ENCODE measurements at places on chromosomes 13 and 19.

- DNase-seq: peak; percentile 57
Observed at GRCh38 chr13:43908156-43909126, 28.7 kb downstream of the LACC1 start.

DNA sequence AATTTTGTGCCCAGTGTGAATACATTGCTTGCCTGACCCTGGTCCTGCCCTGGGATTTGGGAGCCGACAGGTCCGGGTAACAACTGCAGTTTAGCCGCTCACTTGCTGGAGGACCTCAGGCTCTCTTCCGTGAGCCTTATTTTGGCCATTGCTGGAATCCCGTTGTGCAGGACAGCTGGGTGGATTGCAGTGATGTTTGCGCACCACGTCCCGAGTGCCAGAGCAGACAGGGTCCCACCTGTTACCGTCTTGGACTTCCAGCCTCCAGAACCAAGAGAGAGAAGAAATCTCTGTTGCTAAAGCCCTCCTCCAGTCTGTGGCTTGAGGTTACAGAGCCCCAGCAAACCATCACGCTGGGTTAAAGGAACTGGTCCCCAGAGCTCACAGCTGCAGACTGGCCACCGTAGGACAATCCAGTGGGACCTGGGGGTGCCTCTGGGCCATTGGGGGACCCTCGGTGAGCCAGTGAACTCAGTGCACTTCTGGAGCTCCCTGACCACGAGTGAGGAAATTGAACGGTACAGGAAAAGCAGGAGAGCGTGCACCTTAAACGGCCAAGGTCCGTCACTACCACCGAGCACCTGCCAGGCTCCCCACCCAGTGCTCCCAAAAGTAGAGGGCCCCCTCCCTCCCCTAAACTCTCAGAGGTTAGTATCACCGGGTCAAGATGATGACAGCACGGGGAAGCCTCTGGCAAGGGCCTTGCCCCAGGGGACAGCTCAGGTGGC lies 92.9 kb downstream of the GNG7 start:
- no peak for DNase-seq

GRCh38 chr13:87087741-87088140 lies 583.4 kb upstream of the SLITRK5 start:
- no peak for DNase-seq

- no peak for DNase-seq
Observed at GRCh38 chr13:110980921-110981320, 66.1 kb upstream of the ANKRD10 start.

DNA sequence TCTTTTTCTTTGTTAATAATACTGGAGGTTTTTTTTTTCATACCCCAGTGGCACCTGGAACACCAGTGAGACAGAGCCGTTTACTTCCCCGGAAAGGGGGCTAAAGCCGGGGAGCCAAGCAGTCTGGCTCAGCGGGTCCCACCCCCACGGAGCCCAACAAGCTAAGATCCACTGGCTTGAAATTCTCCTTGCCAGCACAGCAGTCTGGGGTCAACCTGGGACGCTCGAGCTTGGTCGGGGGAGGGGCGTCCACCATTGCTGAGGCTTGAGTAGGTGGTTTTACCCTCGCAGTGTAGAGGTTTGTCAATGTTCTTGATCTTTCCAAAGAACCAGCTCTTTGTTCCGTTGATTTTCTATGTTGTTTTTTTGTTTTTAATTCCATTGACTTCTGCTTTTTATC lies 94.6 kb upstream of the DIAPH3 start:
- DNase-seq: no peak

DNA sequence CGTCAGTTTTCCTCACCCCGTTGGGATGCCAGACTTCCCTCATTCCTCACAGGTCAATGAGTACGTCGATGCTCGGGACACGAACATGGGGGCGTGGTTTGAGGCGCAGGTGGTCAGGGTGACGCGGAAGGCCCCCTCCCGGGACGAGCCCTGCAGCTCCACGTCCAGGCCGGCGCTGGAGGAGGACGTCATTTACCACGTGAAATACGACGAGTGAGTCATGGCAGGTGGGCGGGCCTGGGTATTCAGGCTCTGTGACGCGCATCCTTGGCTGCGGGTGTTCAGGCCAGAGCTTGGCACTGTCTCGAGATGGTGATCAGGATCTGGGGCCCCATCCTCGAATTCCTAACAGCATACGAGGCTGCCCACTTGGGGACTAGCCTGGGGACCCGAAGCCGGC lies 21.4 kb downstream of the UHRF1 start:
- no peak for DNase-seq

DNA sequence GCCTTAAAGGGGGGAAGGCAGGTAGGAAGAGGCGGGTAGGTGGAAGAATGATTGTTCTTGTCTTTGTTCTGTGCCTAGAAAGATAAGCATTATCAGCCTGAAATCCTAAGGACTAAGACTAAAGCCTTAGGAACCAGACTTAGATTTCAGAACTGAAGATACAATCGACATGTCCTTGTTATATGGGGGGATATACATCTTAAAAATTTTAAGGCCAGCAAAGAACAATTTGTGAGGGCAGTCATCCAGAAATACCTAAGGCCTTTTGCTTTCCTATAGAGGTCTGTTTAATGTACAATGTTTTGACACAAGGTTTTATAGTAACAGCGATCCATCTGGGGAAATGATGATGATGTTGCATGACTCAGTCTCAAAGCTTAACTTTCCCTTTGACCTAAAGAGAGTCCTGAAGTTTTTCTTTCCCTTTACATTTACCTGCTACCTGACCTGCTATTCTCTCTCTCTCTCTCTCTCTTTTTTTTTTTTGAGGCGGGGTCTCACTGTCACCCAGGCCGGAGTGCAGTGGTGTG lies 20.2 kb upstream of the CEACAM6 start:
- no peak for DNase-seq

- DNase-seq: no peak
Observed at GRCh38 chr19:852136-853013, at the start of gene ELANE. Gene ELANE (plus strand): TSS chr19:852303. CDS start chr19:852329, 26 bp downstream.

DNA sequence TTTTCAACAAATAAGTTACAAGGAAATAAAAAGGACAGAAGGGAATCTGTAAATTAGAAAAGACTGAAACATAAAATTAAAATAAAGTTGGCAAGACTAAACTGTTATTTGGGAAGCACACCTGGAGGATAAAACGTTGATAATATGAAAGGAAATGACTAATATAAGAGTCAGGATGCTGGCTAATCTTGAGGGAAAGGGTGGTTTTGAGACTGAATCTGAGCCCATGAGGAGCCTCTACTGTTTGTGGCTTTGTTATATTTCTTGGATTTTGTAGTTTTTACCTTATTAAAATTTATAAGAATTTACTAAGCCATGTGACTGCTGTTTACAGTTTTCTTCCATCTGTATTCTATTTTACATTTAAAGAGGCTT lies 718.0 kb upstream of the SPRY2 start:
- DNase-seq: no peak

GRCh38 chr19:18311502-18312091 lies 11.3 kb downstream of the LSM4 start:
- no peak for DNase-seq

DNA sequence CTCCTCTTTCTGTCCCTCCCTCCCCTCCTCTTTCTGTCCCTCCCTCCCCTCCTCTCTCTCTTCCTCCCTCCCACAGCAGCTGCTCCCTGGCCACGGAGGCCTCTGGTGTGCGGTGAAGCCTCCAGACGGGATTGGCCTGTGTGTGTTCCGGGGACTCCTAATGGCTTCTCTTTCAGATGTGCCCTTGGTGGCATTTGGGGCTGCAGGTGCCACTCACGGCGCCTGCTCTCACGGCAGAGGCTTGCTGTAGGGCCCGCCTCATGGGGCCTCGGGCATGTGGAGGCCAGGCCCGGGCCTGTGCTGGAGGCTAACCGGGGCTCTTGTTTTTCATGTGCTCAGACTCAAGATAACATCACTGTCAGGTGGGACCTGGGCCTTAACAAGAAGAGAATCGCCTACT lies 20.9 kb downstream of the UPF1 start:
- DNase-seq: no peak

GRCh38 chr19:2659856-2660432 lies 42.5 kb downstream of the GNG7 start:
- DNase-seq: no peak

GRCh38 chr13:27919659-27919933 lies 204 bp upstream of the PDX1 start:
- DNase-seq: no peak

DNA sequence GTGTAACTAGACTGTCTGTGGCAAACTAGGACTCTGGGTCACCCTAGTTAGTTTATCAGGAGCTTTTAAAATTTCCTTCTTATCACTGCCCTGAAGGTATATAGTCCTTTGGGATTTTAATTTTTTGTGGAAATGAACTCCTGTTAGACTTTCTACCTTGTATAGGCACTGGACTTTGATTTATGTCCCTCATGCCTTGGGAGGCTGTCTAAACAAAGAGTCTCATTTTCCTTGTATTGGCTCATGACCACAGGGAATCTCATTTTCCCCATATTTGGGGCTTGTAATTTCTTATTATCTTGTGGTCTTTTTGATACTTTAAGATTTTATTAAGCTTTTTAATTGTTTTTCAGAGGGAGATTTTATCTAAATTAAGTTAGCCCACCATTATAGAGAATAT lies 21.4 kb downstream of the KCTD4 start:
- no peak for DNase-seq

GRCh38 chr19:1590641-1591397 lies 1.8 kb downstream of the MBD3 start:
- DNase-seq: peak; percentile 66

- DNase-seq: no peak
Observed at GRCh38 chr13:27083183-27083582, 88.4 kb downstream of the USP12 start.

- no peak for DNase-seq
Observed at GRCh38 chr19:18800636-18801035, 9.5 kb upstream of the COMP start.

DNA sequence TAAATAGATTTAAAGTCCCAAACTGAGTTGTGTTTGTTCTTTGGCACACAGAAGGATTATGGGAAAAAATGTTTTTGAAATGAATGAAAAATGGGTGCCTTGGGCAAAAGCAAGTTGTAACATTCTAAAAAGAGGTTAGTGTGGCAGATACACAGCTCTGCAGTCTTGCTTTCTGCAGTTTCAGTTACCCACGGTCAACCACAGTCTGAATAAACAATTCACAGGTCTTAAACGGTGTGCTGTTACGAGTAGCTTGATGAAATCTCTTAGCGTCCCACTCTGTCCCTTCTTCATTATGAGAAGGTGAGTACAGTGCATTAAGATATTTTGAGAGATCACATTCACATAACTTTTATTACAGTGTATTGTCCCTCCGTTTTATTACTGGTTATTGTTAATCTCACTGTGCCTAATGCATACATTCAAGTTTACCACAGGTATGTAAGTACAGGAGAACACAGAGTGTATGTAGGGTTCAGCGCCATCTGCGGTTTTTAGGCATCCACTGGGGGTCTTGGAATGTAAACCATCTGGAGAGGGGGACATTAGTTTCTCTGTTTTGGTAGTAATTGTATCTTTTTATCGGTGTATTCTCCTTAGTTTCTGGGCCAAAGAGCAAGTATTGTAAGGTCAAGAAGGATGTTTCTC lies 8.1 kb downstream of the FARP1 start:
- no peak for DNase-seq

GRCh38 chr13:43272851-43273250 lies 249.5 kb downstream of the DNAJC15 start:
- DNase-seq: no peak

DNA sequence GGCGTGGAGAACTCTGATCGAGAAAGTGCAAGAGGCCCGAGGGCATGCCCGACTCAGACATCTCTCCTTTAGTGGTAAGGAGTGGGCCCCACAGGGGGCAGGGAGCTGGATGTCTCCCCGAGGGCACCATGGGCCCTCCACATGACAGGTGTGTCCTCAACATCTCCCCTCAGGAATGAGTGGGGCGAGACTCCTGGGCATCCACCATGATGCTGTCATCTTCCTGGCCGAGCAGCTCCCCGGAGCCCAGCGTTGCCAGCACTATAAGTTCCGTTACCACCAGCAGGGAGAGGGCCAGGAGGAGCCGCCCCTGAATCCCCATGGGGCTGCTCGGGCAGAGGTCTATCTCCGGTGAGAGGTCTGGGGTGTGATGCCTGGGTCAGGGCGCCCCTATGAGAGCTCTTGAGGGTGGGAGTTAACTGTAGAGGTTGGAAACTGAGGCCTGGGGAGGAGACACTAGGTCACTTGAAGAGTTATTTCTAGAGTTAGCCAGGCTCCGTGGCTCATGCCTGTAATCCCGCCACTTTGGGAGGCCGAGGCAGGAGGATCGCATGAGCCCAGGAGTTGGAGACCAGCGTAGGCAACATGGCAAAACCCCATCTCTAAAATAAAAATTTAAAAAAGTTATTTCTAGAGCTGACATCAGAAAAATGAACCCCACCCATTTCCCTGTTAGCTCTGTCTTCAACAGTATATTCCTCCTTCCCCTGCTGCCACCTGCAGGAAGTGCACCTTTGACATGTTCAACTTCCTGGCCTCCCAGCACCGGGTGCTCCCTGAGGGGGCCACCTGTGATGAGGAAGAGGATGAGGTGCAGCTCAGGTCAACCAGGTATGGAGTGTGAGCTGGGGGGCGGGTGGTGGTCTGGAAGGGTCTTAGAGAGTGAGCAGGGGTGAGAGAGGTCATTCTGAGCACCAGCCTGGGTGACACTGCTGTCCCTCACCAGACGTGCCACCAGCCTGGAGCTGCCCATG lies 5.1 kb downstream of the IGFLR1 start:
- DNase-seq: peak; percentile 28

DNA sequence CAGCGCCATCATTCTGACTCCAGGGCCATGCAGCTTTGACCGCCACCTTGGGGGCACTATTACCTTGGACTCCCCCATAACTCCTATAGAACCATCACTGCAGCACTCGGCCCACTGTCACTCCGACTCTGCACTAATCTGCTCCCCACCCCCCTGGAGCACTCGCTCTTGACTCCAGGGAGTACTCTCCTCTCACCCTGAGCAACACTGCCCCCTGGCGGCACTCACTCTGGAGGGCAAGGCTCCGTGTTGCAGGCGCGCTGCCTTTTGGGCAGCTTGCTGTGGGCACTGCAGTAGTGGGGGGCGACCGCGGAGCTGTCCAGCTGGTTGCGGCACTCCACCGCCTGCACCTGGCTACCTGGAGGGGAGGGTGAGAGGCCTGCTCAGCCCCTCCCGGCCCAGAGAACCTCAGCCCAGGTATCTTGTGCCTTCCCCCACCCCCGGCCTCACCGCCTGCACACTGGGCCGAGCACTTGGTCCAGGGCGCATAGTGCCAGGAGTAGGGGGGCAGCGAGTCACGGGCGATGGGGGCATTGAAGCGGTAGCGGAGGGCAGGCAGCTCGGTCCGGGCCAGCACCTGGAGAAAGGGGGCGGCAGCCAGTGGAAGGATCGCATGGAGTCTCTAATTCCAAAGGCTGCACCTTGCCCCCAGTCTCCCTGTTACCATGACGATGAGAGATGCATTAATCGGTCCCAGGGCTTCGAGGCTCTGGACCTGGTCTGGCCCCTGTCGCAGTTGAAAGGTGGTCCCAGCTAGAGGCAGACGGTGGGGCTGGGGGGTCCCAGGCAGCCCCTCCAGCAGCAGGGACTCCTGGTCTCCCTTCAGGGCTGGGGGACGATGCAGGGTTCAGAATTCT lies 8.9 kb upstream of the MYO1F start:
- peak; percentile 64 for DNase-seq

- no peak for DNase-seq
Observed at GRCh38 chr19:28454083-28454482, 758.9 kb downstream of the UQCRFS1 start.

GRCh38 chr13:90485436-90485835 lies 862.1 kb upstream of the MIR17HG start:
- no peak for DNase-seq

- DNase-seq: no peak
Observed at GRCh38 chr13:52405767-52406494, at the start of gene THSD1. Gene THSD1 (minus strand): TSS chr13:52406172. CDS start chr13:52402600, 3,572 bp downstream.
